ENCODE measurements at places on chromosomes 11 and 22.

DNA sequence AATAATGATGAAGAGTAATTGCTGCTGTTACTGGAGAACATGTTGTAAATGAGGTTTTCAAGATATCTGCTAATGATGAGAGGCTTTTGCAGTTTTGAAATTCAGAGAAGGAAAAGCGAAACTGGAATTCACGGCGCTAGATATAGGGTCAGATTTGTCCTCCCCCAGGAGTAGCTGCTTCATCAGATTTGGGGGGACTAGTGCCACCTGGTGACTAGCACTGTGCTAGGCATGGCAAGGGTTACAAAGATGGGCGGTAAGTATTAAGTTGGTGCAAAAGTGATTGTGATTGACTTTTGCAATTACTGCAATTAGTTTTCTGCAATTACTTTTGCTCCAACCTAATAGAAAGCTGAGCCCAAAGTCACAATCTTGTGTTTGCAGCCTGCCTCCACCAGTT is 879.9 kb upstream of the TENM4 start:
- no peak for DNase-seq

DNA sequence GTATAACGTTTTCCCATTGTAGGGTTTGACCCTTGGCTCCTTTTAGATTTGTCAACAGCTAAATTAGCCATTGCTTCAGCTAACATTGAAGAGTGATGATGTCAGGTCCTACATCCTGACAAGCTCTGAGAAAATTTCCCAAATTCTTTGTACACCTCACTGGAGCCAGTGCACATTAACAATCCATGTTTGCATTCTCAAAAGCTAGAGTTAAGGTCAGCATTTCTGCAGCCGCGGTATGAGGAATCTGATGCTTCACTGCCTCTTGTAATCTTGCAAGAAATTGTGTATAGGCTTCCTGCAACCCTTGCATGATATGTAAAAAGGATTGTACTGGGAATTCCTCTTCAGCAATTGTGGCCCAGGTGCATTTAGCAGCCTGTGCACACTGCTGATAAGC is 33.1 kb upstream of the NCAM1 start:
- DNase-seq: no peak

- no peak for DNase-seq
Observed at GRCh38 chr11:61062181-61062930, 39.9 kb upstream of the CD5 start.

GRCh38 chr11:95337175-95337957 is 106.4 kb upstream of the SESN3 start:
- no peak for DNase-seq

GRCh38 chr22:47209040-47209514 is 446.6 kb downstream of the TBC1D22A start:
- DNase-seq: no peak

Data from stimulated activated CD8-positive, alpha-beta memory T cell treated with anti-CD3 and anti-CD28 coated beads, Interleukin-7, amount 100 ng/mL, for 1 hour (primary cell).